ENCODE measurements at places on chromosomes 5 and 9.

DNA sequence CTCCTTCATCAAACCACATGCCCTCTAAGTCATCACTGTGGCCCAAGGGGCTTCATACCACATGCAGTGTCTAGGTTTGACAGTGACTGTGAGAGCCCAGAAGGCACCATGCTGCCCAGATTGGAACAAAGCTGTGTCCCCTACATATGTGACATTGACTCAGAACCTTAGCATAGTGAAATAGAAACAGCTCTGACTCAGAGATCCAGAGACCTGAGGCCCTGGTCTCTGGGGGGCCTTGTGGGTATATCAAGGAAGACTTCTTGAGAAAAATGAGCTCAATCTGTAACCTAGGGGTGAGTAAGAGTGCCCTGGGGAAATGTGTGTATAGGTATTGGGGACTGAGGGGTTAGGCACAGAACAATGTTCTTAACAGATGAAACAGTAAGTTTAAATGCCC is 7.1 kb upstream of the ENTREP1 start:
- no peak for DNase-seq

DNA sequence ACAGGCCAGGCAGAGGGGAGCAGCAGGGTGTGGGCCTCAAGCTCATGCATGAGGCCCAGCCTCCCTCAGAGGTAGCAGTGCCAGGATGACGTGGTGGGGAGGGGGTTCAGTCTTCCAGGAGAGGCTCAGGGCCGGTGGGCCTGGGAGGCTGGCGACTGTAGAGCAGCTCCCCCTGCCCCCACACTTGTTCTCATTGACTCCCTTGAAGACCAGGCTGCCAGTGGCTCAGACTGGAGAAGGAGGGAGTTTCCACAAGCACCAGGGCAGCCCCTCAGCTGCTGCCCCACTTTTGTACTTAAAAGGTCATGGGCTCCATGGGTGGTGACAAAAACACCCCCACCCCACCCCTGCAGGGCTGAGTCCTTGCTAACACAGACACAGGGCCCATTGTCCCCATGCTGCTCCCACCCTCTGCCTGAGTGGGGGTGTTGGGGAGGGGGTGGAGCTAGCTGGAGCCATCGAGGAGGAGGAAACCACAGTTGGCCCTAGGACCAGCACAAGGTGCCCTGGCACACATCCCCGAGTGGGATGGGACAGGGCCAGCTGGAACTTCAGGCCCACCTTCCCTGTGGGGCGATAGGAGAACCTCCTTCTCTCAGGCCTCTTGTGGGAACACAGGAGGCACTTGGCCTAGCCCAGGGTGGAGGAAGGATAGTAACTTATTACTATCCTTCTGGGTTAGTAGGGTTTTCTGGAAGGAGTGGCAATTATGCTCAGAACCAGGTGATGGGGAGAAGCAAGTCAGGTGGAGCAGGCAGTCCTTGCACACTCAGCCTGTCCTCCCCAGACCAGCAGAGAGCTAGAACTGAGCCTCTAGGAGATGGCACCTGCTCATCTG is 10.7 kb downstream of the PDLIM4 start:
- DNase-seq = no peak

DNA sequence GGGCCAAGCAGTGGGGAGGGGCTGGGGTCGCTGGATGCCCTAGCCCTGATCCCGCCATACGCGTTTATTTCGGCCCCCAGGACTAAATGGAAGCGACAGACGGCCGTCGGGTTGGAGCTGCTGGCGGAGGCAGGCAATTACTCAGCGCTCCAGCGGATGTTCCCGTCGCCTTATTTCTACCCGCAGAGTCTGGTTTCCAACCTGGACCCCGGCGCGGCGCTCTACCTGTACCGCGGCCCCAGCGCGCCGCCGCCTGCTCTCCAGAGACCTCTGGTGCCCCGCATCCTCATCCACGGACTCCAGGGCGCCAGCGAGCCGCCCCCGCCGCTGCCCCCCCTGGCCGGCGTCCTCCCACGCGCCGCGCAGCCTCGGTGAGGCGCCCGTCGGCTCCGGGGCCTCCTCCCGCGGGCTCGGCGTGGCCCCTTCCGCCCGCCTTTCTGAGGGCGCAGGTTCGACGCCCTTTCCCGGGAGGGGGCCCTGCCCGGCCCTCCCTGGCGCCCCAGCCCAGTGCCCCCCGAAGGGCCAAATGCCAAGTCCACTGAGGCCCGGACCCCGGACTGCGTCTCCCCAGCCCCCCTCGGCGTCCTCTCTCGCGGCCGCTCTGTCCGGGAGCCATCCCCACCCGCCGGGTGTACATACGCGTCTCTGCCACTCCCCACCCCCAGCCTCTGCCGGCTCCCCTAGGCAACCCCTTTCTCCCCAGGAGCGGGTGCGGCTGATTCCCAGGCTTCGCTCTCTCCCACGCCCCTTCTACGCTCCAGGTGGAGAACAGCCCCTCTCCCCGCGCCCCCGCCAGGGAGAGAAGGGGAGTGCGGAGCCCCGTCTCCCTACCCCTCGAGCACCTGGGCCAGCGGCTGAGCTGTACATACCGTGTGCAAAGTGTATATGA is 7.0 kb downstream of the BARHL1 start:
- DNase-seq = no peak

DNA sequence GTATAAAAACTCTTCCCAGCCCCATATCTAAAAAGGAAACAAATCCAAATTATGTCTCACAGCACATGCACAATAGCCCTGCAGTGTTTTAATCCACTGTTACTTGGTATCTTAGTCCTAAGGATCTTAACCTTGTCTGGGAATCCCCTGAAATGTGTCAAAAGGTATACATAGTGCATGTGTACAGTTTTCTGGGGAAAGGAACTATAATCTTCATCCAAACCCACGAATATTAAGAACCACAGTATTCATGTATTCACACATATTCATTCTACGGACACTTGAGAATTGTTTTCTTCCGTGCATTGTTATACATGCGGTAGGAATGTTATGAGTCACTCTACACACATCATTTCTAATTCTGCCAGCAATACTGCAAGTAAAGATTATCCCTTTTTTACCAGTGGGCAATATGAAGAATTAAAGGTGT is 47.8 kb upstream of the SNX2 start:
- no peak for DNase-seq

DNA sequence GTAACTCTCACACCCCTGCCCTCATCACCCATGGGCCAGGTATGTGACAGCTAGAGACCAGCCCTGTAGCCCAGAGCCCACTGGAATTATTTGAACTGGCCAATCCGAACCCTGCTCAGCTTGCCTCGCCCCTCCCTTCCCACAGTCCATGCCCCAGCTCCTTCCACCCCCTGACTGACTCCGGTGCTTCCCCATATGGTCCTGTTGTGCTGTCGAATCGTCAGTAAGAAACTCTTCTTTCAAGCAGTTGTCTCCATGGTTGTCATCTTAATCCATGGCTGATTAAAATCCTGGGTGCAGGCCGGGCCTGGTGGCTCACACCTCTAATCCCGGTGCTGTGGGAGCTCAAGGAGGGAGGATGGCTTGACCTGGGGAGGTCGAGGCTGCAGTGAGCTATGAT is 118.5 kb downstream of the COL23A1 start:
- no peak for DNase-seq

All from urinary bladder (tissue), 4 donors.